Tongue (tissue), 3 donors: ENCODE measurements at places on chromosomes 5 and 9. TPM values are rescaled to one million over a fixed set of nuclear protein-coding genes. Genes with fewer than 3 reads are reported as not detected.

- DNase-seq, result peak; percentile 4
Observed at GRCh38 chr5:119943148-119943547, 313.8 kb downstream of the FAM170A start.

- DNase-seq, result peak; percentile 77
Observed at GRCh38 chr9:69324549-69325401, at the start of gene ENTREP1. TSS of gene ENTREP1 (plus strand) at chr9:69325215. CDS start at chr9:69325310, 95 bp downstream.

DNA sequence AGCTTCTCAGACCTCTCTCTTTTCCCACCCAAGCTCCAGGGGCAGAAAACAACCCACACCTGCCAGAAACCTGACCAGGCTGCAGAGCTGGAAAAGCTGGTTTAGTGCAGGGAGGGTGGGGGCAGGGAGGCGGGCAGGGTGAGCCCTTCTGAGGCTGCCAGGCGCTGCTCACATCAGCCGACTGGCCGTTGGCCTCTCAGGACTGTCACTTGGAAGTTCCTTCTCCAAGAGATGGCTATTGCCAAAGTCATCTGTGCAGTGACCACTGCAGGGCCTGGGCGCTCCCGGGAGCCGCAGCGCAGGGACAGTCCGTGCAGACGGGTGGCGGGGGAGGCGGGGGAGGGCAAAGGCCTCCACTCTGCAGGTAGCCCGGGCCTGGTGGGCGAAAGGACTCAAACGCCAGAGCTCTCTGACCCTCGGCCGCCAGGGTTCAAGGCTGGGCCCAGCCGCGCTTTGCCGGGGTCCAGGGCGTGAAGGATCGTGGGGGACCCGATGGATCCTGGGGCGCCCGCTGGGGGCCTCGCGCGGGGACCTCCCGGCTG is 205.0 kb upstream of the IER5L start:
- peak; percentile 77 for DNase-seq

Gene SREK1IP1
- 19.1 TPM for total RNA-seq

DNA sequence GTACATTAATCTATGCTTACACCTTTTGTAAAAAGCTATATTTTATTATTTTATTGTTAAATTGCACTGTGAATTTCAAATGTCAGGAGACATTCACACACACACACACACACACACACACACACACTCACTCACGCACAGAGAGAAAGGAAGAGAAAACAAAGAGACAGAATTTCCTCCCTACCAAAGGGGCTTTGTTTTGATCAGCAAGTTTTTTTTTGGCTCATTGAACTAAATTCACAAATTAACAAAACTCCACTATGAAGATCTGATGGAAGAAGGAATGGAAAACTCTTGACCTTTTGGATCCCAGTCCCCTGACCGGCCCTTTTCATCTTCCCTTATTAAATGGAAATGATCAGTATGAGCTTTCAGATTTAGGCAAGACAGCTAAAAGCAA is 161.2 kb downstream of the PDE4D start:
- no peak for DNase-seq

DNA sequence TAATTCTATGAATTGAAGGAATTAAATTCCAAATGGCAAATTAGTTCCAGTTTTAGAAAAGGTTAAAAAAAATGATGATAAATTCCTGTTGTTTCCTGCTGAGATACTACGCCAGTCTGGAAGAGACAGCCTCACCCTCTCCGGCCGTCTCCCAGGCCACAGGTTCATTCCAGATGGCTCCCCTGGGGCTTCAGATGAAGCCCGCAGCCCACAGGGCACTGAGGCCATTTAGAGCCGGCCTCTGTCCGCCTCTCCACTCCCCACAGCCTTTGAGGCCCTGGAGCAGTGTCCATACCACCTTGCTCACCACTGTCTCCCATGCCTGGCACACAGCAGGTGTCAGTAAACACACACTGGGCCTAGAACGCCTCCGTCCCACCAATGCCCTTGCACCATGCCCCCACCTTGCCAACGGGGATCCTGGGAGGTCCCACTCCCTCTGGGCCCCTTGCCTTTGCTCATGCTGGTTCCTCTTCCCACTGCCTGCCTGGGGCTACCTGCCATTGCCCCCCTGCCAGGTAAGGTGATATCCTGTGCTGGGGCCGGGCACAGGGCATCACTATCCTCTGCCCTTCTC is 26.1 kb downstream of the GFPT2 start:
- DNase-seq, result no peak

DNA sequence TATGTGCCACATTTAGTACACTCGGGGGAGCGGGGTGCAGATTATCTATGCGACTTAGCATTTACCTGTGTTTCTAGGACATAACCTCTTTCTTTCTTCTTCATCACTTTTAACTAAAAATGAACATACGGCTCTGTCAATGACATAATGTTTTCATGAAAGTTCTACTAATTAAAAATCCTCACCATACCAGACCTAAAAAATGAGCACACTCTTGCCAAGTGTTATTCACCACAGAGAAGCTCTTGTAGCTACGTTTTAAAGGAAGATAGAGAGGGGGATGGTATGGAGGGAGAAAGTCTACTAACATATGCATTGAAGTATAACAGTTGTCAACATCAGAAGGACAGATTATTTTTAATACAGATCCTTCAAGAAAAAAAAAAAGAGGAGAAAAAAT is 1.6 kb downstream of the CDH10 start:
- DNase-seq, result no peak

Gene AGGF1
- total RNA-seq, result 29.1 TPM

Gene DMRTA1
- total RNA-seq, result 1.9 TPM

- no peak for DNase-seq
Observed at GRCh38 chr9:96408409-96409280, 9.5 kb downstream of the ZNF367 start.

Gene FGD3
- total RNA-seq, result 7.1 TPM

Gene RNF208
- total RNA-seq, result not detected

GRCh38 chr5:81642210-81642609 is 108.7 kb downstream of the SSBP2 start:
- DNase-seq, result no peak

DNA sequence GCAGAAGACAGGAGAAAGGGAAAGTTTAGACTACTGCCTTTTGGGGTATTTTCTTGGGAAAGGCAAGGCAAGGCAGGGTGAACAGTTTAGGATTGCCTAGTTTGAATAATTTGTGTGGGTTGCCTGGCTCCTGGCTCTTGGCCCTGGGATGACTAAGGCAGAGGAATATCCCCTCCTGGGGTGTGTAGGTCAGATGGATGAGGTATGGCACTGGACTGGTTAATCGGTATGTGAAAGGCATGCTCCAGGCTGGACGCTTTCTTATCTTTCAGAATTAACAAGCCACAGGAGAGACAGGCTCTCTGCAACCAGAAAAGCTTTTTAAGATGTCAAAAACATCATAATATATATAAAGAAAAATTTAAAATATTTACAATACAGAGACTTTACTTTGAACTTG is 58.6 kb downstream of the STARD4 start:
- DNase-seq, result no peak

DNA sequence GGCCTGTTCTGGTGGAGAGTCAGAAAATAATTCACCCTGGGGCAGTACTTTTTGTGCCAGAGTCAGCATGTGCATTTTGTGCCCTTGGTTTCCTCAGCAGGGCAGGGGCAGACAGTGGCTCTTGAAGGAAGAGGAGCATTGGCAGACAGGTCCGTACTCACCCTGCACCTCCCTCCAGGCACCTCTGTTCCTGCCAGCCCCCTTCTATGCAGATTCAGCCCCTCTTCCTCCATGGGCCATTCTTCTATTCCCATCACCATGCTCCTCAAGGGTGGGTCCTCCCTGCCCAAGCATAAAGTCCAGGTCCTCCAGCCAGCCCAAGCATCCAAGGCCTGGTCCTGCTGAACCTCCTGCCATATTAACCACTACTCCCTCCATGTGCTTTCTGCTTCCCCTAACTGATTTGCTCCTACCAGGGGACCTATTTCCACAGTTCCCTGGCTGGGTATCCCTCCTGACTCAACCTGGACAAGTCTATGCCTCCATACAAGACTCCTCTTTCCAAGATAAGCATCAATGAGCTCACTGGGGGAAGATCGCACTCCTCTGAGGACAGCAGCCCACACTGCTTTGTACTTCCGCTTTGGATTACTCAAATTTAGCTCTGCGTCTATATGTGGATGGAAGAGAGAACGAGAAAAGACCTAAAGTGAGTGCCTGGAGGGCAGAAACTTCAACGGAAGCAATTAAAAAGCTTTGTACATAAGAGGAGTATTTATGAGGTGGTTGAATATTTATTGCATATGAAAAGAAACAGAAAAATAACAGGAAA is 9.3 kb upstream of the ACSL6 start:
- DNase-seq, result no peak

Gene KCNV2
- total RNA-seq, result not detected

DNA sequence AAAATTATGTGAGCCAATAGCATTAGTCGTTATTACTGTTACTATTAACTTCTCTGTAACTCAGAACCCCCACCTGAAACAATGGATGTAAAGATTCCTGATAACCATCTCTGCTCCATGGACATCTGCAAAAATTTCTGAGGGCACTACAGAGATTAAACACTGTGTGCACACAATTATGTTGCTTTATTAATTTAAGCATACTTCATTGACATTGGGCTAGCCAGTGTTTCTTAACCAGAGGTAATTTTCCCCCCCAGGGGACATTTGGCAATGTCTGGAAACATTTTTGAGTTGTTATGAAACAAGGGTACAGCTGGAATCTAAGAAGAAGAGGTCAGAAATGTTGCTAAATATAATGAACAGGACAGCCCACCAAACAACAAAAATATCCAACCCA is 19.3 kb downstream of the SLIT3 start:
- no peak for DNase-seq

DNA sequence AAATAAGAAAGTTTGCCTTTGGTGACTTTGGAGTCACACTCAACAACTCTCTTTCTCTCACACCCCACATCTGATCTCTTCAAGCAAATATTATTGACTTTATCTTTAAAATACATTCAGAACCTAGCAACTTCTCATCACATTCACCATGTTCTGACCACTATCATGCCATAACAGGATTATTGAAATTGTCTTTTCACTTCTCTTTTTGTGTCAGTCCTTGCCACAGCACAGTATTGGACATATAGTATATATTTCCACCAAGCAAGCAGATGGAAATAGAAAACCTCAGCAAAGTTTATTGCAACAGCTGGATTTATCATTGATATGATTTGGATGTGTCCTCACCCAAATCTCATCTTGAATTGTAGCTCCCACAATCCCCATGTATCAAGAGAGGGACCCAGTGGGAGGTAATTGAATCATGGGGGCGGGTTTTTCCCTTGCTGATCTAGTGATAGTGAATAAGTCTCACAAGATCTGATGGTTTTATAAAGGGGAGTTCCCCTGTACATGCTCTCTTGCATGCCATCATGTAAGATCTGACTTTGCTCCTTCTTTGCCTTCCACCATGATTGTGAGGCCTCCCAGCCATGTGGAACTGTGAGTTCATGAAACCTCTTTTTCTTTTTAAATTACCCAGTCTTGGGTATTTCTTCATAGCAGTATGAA is 26.9 kb upstream of the ITGA1 start:
- no peak for DNase-seq

Gene AQP7
- 8.4 TPM for total RNA-seq

Gene IFNA13
- total RNA-seq, result not detected

Gene SCGB3A1
- 16.5 TPM for total RNA-seq

DNA sequence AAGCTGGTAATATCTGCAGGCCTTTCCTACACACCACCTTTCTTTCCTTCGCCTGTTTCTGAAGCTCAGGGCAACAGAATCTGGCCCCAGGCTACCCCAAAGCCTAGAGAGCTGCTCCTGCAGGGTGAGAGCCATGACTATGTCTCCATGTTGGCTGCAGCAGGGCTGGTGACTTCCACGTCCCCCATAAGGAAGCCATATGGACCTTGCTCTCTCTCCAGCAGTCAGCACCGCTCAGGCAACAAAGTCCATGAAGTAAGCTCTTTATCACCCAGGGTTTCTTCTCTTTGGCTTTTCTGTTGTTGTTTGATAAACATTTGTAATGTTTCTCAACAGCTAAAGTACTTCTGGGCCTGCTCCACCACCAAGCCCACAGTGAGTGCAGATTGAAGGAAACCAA is 125.2 kb downstream of the SLIT3 start:
- no peak for DNase-seq

Gene FOXD4L5
- not detected for total RNA-seq

DNA sequence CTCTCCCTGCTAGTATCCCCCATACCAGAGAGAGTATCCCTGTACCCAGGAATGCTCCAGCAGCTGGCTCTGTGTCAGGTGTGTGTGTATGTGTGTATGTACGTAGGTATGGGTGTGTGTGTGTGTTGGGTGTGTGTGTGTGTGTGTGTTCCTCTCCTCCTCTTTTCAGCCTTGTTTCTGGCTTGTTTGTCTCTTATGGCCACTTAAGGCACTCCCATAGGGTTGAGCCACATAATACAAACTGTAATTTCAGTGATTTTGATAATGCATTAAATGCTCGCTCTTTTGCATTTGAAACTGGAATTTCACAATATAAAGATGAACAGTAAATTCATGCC is 80.8 kb upstream of the SH3PXD2B start:
- DNase-seq, result no peak
